ENCODE measurements at places on chromosomes 5 and 9.

- DNase-seq = no peak
These were observed 244.9 kb upstream of the KLF4 start for GRCh38 chr9:107734256-107735013.

- DNase-seq = no peak
These were observed 59.1 kb upstream of the TBC1D2 start for GRCh38 chr9:98314381-98315066.

DNA sequence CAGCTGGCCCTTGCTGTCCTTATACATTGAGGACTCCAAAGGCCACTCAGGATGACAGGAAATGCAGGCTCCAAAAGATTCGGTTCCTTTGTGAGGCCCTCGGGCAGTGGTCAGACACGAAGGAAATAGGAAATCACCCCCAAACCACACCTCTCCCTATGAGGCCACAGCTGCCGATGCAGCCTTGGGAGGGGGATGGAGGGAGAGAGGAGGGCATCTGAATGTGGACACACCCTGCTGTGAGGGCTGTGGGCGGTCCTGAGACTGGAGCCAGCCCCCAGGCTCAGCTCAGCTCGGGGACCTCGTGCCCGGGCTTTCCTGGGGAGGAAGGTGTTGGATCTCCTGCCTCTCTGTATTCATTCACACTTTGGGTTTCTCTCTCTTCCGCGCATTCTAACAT, 2.7 kb upstream of the CLPTM1L start:
- no peak for DNase-seq

DNA sequence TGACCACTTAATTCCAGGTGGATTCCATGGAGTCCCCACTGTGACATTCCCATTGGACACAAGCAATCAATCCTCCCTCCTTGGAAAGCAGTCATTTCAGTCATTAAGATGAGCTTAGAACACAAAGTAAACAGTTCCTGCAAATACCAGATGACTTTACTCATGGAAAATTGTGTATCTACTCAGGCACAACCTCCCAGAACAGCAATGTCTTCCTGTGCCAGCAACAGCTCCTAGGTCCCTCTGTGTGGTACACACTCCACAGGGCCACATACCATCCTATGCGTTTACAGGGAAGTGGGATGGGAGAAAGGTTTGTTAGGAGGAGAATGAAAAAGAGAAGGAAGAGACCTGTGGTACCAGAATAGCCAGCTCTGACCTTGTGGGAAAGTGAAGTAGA, 53.7 kb downstream of the MTMR12 start:
- no peak for DNase-seq

- no peak for DNase-seq
These were observed 50.7 kb upstream of the FREM1 start for GRCh38 chr9:14960881-14961280.

DNA sequence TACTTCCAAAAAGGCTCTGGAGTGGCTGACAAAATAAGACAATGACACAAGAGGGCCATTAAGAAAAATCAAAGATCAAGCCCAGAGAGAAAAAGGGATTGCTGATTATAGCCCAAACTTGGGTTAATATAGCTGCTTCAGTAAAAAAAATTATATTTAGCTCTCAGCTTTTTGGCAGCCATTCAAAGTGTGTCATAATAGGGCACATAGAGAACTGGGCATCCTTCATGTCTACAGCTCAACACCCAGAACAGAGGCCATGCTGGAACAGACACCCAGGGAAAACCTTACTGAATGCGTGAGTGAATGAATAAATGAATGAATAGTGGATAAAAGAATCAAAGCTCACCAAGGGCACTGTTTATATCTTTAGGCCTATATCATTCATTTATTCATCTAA, 110.1 kb downstream of the SLIT3 start:
- DNase-seq = no peak

GRCh38 chr9:118419676-118420075, 715.5 kb downstream of the TLR4 start:
- no peak for DNase-seq

DNA sequence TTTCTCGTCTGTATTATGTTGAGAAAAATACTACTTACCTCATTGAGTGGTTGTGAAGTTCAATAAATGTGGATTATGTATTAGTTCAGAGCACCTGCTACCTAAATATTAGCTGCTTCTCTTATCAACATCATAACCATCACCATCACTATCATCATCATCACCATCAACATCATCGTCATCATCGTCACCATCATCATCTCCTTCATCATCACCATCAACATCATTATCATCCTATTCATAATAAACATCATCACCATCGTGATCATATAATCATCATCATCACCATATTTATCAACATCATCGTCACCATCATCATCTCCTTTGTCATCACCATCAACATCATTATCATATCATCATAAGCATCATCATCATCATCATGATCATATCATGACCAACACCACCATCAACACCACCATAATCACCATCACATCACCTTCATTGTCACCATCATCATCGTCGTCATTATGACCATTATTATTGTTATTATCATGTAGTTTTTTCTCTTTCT, 181.0 kb upstream of the ADCY2 start:
- no peak for DNase-seq

- DNase-seq = no peak
These were observed 48.6 kb downstream of the SPATA31D1 start for GRCh38 chr9:82037126-82037525.

DNA sequence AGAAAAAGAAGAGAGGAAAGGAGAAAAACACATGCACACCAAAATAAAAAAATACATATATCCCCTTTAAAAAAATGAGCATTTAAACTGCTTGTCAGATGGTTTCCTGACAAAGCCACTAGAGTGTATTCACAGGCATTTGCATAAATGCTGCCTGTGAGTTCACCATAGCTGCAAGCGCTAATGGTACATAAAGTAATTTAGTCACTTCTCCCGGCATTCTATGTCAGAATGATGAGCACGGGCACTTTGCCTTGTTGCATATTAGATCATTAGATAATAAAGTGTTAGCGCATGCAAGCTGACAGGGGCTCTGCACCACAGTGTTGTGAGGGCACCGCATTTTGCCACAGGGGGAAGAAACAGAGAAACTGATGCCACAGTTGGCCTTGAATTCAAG, 280.6 kb downstream of the EBF1 start:
- no peak for DNase-seq

- no peak for DNase-seq
These were observed 469.3 kb upstream of the DMAC1 start for GRCh38 chr9:8268881-8269280.

- no peak for DNase-seq
These were observed 28.9 kb downstream of the FAM151B start for GRCh38 chr5:80516826-80517225.

- no peak for DNase-seq
These were observed 13.8 kb downstream of the DEPDC1B start for GRCh38 chr5:60686157-60686556.

DNA sequence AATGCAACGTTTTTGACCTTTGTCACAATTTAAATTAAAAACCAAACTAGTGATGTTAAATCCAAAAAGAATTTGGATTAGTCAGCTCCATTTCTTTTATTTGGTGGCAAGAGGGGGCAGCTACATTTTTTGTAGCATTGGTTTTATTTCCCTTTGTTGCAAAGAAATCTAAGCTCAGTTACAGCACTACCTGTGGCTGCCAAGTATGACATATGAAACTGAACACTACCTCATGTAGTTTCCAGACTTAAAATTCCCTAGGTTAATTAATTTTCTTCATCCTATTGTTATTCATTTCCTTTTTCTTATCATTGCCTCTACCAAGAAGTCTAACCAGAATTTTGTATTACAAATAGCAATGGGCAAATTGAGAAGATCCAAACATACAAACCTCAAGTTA, 393.5 kb downstream of the BRINP1 start:
- DNase-seq = no peak

GRCh38 chr9:15867988-15868387, 315.1 kb downstream of the CCDC171 start:
- DNase-seq = no peak

GRCh38 chr5:77863181-77863580, 87.0 kb upstream of the TBCA start:
- DNase-seq = no peak
